ENCODE measurements at places on chromosomes 13 and 19. TPM values are rescaled to one million over a fixed set of nuclear protein-coding genes. Genes with fewer than 3 reads are reported as not detected.

GRCh38 chr19:5803441-5803751 lies 1.5 kb upstream of the NRTN start:
- H3K4me1 ChIP-seq: no peaks in the 10 kb centered on the region
- no peak for DNase-seq
- H3K27me3 ChIP-seq: peaks cover 26% of the 10 kb centered on the region

DNA sequence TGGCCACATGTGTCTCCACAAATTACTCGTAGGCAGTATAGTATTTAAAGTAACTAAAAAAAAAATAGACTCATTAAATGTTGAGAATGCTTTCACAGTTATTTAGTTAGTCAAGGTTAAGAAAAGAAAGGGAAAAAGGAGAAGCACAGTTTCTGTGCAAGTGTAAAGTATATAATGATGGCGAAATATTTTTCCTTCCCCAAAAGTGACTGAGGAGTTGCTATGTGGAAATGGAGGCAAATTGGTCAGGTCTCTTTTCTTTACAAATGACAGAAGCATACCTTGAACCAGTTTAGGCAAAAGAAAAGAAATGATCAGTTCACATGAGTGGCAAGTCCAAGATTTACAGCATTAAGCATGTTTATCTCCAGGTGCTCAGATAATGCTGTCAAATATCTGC lies 18.0 kb downstream of the CSNK1A1L start:
- H3K4me1 ChIP-seq: no peaks in the 10 kb centered on the region
- no peak overlapping the region for H3K27ac ChIP-seq
- H3K27me3 ChIP-seq: no peaks in the 10 kb centered on the region

- no peaks in the 10 kb centered on the region for H3K27me3 ChIP-seq
- peaks cover 11% of the 10 kb centered on the region for H3K4me1 ChIP-seq
- H3K36me3 ChIP-seq: no peaks in the 10 kb centered on the region
- no peak overlapping the region for H3K27ac ChIP-seq
Measured at GRCh38 chr13:44298314-44298713, 75.3 kb upstream of the SERP2 start.

- no peak overlapping the region for H3K27ac ChIP-seq
- DNase-seq: no peak
- H3K27me3 ChIP-seq: no peaks in the 10 kb centered on the region
- no peak overlapping the region for H3K4me3 ChIP-seq
- H3K36me3 ChIP-seq: no peaks in the 10 kb centered on the region
Measured at GRCh38 chr13:66940113-66940512, 290.0 kb downstream of the PCDH9 start.

- H3K4me1 ChIP-seq: no peaks in the 10 kb centered on the region
- DNase-seq: no peak
- H3K4me3 ChIP-seq: no peak overlapping the region
- no peaks in the 10 kb centered on the region for H3K36me3 ChIP-seq
Measured at GRCh38 chr19:40411125-40411842, 1.9 kb downstream of the PRX start.

DNA sequence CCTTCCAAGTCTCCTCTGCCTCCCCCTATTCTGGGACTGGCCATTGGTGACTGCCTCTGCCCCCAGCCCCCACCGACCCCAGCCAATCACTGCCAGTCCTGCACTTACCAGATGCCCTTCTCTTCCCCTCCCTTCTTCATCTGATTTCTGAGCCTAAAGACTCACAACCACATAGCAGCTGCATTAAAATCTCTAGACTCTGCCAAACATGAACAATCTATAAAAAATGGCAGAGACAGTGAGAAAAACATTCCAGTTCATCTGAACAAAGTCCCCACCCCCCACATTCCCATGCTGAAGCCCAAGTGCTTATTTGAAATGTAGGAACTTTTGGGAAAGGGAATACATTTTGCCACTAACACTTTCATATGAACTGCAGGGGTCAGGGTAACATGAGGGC lies 60.8 kb downstream of the KCTD12 start:
- no peaks in the 10 kb centered on the region for H3K36me3 ChIP-seq
- H3K27me3 ChIP-seq: no peaks in the 10 kb centered on the region
- no peak overlapping the region for H3K4me3 ChIP-seq
- no peak overlapping the region for H3K27ac ChIP-seq

DNA sequence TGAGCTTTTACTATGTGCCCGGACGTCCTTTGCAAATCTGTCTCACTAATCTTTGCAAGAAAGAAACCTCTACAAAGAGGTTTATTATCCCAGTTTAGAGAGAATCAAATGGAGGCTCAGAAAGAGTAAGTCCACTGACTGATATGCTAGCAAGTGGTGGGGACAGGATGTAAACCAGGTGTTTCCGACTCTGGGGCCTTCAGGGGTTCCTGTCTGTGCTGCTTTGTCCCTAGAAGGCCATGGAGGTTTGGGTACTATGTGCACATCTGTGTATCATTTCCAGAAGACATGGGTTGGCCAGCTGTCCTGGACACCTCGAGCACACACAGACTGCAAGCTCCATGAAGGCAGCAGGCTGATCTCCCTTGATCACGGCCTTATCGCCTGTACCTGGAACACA lies 1.2 kb upstream of the KPTN start:
- H3K4me1 ChIP-seq: no peaks in the 10 kb centered on the region
- H3K36me3 ChIP-seq: no peaks in the 10 kb centered on the region
- no peak overlapping the region for H3K27ac ChIP-seq
- no peak overlapping the region for H3K4me3 ChIP-seq

- no peak overlapping the region for H3K4me3 ChIP-seq
- DNase-seq: no peak
- H3K4me1 ChIP-seq: no peaks in the 10 kb centered on the region
- no peak overlapping the region for H3K27ac ChIP-seq
Measured at GRCh38 chr13:99844421-99844820, 127.1 kb downstream of the ZIC5 start.

GRCh38 chr13:110319774-110320509 lies 12.9 kb downstream of the COL4A2 start:
- peak overlapping the region; percentile 89 for H3K27ac ChIP-seq
- H3K4me1 ChIP-seq: peaks cover 6% of the 10 kb centered on the region
- H3K4me3 ChIP-seq: no peak overlapping the region
- no peak for DNase-seq
- no peaks in the 10 kb centered on the region for H3K27me3 ChIP-seq
- no peaks in the 10 kb centered on the region for H3K36me3 ChIP-seq

- H3K36me3 ChIP-seq: no peaks in the 10 kb centered on the region
- no peak overlapping the region for H3K27ac ChIP-seq
- H3K4me3 ChIP-seq: no peak overlapping the region
- H3K4me1 ChIP-seq: no peaks in the 10 kb centered on the region
Measured at GRCh38 chr19:41577833-41578232, 1.9 kb downstream of the CEACAM21 start.

DNA sequence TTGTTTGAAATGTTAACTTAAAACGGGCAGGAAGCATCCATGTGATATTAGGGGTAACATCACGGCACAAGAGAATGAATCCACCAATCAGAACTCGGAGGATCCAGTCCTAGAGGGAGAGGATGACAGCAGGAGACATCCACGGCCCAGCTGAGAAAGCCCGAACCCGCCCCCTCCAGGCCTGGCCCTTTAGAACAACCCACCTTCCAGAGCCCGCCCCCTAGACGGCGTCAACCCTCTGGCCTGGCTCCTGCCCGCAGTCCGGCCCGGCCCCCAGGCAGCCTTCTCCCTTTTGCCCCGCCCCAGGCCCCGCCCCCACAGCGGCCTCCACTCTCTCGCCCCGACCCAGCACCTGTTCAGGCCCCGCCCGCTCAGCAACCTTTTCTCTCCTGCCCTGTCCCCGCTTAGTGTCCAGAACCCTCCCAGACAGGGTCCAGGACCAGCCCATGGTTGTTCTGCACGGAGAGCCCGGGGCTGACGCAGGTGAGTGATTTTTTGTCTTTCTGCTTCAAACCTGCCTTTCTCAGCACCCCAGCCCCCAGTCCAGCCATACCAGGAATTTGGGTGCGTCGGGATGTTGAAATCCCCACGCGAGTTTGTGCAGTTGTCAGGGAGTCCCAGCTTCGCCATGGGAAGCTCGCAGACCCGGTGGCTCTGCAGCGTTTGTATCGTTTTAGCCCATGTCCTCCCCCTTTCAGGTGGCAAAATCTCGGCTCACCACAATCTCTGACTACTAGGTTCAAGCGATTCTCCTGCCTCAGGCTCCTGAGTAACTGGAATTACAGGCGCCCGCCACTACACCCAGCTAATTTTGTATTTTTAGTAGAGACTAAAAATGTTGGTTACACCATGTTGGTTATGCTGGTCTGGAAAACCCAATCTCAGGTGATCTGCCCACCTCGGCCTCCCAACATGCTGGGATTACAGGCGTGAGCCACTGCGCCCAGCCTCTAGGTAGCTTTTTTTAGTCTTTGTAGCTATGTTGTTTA lies 16.1 kb downstream of the ZNF816 start:
- H3K27ac ChIP-seq: no peak overlapping the region
- no peaks in the 10 kb centered on the region for H3K27me3 ChIP-seq
- H3K36me3 ChIP-seq: no peaks in the 10 kb centered on the region
- no peaks in the 10 kb centered on the region for H3K4me1 ChIP-seq
- no peak overlapping the region for H3K4me3 ChIP-seq

DNA sequence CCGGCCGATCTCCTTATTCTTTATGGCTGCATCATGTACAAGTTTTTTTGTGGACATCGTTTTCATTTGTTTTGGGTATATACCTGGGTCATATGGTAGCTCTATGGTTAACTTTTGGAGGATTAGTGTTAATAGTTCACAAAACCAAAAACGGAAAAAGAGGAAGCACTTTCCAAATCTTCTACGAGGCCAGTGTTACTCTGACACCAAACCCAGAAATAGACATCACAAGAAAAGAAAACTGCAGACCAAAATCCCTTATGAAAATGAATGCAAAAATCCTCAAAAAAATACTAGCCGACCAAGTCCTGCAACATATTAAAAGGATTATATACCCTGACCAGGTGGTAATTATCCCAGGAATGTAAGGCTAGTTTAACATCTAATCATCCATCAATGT lies 29.8 kb downstream of the ADGRE2 start:
- H3K27me3 ChIP-seq: no peaks in the 10 kb centered on the region
- no peak for DNase-seq
- H3K4me1 ChIP-seq: no peaks in the 10 kb centered on the region
- H3K27ac ChIP-seq: no peak overlapping the region
- H3K36me3 ChIP-seq: no peaks in the 10 kb centered on the region
- no peak overlapping the region for H3K4me3 ChIP-seq

DNA sequence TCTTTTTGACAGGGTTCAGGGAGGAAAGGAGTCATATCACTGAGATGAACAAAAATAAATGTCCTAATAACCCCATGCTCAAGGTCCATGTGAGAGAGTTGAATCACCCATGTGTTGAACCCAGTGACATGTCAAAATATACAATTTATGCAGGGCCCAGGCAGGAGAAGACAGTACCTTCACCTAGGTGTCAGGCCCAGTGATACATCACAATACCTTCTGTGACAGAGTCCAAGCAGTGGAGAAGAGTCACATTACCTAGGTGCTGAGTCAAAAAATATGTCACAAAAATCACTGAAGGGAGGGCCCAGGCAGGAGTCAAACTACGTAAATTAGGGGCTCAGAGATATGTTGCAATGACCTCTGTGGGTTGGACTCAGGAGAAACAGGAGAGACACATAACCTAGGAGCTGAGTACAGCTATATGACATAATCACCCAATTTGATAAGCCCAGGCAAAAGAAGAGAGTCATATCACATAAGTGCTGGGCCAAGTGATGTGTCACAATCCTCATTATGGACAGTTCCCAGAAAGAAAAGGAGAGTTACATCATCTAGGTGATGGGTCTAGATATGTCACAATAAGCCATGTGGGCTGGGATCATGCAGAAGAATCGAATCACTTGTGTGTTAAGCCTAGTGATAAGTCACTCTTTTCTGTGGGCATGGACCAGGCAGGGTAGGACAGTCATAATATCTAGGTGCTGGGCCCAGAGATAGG lies 13.8 kb upstream of the ZNF724 start:
- no peaks in the 10 kb centered on the region for H3K27me3 ChIP-seq
- H3K27ac ChIP-seq: no peak overlapping the region
- H3K4me1 ChIP-seq: no peaks in the 10 kb centered on the region
- H3K4me3 ChIP-seq: no peak overlapping the region
- DNase-seq: no peak
- no peaks in the 10 kb centered on the region for H3K36me3 ChIP-seq

DNA sequence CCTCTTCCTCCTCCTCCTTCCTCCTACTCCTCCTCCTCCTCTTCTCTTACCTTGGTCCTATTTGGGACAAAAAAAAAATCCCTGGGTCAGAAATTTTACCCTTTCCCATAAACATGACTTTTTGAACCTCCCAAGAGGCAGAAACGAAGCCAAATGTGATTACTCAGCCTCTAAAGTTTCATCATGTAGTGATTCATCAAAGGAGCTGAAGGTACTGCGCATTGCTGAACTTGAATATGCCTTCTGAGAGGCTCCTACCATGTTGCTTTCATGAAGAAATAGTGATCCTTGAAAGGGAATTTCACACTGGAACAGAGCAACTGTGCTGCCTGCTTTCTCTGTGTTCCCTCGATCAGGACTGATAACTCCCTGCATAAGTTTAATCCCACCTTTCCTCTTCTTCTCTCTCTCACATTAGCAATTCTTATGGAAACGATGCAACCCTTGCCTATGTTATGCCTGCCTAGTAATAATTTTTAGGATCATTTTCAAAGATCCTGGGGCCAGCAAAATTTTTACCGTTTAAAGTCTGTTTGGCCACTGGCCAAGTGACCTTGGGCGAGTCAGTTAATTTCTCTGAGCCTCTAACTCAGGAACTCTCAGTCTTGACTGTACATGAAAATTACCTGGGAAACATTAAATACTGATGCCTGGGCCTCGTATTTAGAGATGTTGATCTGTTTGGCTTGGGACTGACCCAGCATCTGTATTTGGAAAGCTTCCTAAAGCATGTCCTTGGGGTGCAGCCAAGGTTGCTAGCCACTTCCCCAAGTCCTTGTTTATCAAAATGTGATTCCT lies 149.5 kb downstream of the DCT start:
- no peak overlapping the region for H3K4me3 ChIP-seq
- no peaks in the 10 kb centered on the region for H3K36me3 ChIP-seq
- no peaks in the 10 kb centered on the region for H3K27me3 ChIP-seq
- H3K4me1 ChIP-seq: no peaks in the 10 kb centered on the region
- peak; percentile 22 for DNase-seq

GRCh38 chr19:44698492-44699201 lies at the start of gene CEACAM16:
Gene CEACAM16, plus strand, starts transcription at chr19:44699151. Its CDS starts 2,306 bp downstream, at chr19:44701457.
- no peaks in the 10 kb centered on the region for H3K4me1 ChIP-seq
- no peak within 1 kb of the TSS for H3K27ac ChIP-seq
- H3K4me3 ChIP-seq: no peak within 1 kb of the TSS
- no peaks in the 10 kb centered on the region for H3K36me3 ChIP-seq

- no peaks in the 10 kb centered on the region for H3K36me3 ChIP-seq
- H3K27ac ChIP-seq: no peak overlapping the region
- no peaks in the 10 kb centered on the region for H3K4me1 ChIP-seq
- H3K27me3 ChIP-seq: no peaks in the 10 kb centered on the region
- DNase-seq: no peak
- no peak overlapping the region for H3K4me3 ChIP-seq
Measured at GRCh38 chr13:51856027-51856736, 5.6 kb upstream of the CCDC70 start.

- peaks cover 24% of the 10 kb centered on the region for H3K27me3 ChIP-seq
- no peak for DNase-seq
- no peaks in the 10 kb centered on the region for H3K36me3 ChIP-seq
- H3K4me3 ChIP-seq: peak within 1 kb of the TSS; percentile 12
- H3K27ac ChIP-seq: no peak within 1 kb of the TSS
Measured at GRCh38 chr19:41928221-41928683, at the start of gene ERFL. Gene ERFL, minus strand, starts transcription at chr19:41928449. Its CDS starts 15,530 bp downstream, at chr19:41912919.

GRCh38 chr13:66159511-66159910 lies 1070.6 kb downstream of the PCDH9 start:
- no peaks in the 10 kb centered on the region for H3K27me3 ChIP-seq
- no peak overlapping the region for H3K27ac ChIP-seq

- no peak overlapping the region for H3K4me3 ChIP-seq
- H3K27me3 ChIP-seq: no peaks in the 10 kb centered on the region
- H3K36me3 ChIP-seq: no peaks in the 10 kb centered on the region
- no peaks in the 10 kb centered on the region for H3K4me1 ChIP-seq
- H3K27ac ChIP-seq: no peak overlapping the region
- no peak for DNase-seq
Measured at GRCh38 chr13:51342706-51343105, 3.2 kb downstream of the SERPINE3 start.

KLHL1 gene
- not detected for total RNA-seq

SIGLEC12 gene
- 0.40 TPM for total RNA-seq

NOVA2 gene
- total RNA-seq: 2.9 TPM

MYDGF gene
- total RNA-seq: 41.9 TPM

All from uterus (tissue), 4 donors.